ENCODE measurements at places on chromosomes 6 and 20. TPM values are rescaled to one million over a fixed set of nuclear protein-coding genes. Genes with fewer than 3 reads are reported as not detected.

GRCh38 chr6:3804964-3805363 lies 44.2 kb upstream of the FAM50B start:
- DNase-seq = no peak

DNA sequence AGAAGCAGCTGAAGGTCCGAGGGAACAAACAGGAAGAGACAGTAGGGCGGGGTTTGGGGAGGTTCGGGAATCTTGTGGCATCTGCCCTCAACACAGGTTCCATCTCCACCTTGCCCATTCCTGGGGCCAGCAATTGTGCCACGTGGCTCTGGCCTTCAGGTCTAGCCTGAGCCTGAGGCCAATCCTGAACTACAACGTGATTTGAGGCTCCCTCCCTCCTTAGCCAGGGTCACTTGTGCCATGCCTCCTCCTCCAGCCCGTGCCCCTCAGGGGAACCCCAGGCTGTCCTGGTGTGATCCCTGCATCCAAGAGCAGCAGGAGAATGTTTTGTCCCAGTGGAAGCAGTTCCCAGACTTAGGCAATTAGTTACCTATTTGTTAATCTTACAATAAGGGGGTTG lies 3.0 kb downstream of the CST9 start:
- DNase-seq = no peak

DNA sequence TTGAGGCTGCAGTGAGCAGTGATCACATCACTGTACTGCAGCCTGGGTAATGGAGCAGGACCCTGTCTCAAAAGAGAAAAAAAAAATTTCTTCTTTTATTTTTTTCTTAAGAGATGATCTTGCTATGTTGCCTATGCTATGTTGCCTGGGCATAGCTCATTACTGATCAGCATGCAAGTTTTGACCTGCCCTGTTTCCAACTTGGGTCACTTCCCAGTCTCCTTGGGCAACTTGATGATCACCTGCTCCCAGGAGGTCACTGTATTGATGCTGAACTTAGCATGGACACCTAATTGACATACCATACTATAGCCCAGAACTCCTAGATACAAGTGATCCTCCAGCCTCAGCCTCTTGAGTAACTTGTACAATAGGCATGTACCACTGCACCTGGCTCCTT lies 30.7 kb upstream of the NANP start:
- no peak for DNase-seq

DNA sequence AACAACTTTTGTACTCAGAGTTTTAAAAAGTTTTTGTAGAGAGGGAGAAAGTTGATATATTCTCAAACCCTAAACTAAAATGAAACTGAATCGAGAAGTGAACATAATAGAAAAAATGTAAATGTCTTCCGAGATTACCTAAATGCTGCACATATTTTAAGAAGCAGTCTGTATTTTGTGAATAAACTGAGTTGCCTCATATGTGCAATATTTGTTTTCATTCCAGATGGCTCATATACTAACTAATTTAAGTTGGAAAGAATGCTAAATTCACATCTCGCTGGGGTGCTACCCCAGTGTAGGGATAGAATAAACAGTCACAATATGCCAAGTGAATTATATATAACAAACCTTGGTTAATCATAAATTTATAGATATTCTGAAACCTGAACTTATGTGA lies 285.9 kb upstream of the THEMIS start:
- DNase-seq = no peak

The PLCB1 gene
- 2.5 TPM for total RNA-seq
